Left colon (tissue), 2 donors: ENCODE measurements at places on chromosomes 1 and 21. TPM values are rescaled to one million over a fixed set of nuclear protein-coding genes. Genes with fewer than 3 reads are reported as not detected.

Gene CLCA1
- total RNA-seq: 848 TPM

Gene CBR3
- total RNA-seq: 1.3 TPM

Gene C1orf53
- 3.1 TPM for total RNA-seq

Gene SHISAL2A
- 0.34 TPM for total RNA-seq

Gene OR2T11
- total RNA-seq: not detected

Gene TNFRSF9
- 0.09 TPM for total RNA-seq

Gene KRTAP19-1
- not detected for total RNA-seq

Gene GBP7
- not detected for total RNA-seq

GRCh38 chr1:231508941-231509340, 19.5 kb upstream of the TSNAX start:
- DNase-seq: no peak

DNA sequence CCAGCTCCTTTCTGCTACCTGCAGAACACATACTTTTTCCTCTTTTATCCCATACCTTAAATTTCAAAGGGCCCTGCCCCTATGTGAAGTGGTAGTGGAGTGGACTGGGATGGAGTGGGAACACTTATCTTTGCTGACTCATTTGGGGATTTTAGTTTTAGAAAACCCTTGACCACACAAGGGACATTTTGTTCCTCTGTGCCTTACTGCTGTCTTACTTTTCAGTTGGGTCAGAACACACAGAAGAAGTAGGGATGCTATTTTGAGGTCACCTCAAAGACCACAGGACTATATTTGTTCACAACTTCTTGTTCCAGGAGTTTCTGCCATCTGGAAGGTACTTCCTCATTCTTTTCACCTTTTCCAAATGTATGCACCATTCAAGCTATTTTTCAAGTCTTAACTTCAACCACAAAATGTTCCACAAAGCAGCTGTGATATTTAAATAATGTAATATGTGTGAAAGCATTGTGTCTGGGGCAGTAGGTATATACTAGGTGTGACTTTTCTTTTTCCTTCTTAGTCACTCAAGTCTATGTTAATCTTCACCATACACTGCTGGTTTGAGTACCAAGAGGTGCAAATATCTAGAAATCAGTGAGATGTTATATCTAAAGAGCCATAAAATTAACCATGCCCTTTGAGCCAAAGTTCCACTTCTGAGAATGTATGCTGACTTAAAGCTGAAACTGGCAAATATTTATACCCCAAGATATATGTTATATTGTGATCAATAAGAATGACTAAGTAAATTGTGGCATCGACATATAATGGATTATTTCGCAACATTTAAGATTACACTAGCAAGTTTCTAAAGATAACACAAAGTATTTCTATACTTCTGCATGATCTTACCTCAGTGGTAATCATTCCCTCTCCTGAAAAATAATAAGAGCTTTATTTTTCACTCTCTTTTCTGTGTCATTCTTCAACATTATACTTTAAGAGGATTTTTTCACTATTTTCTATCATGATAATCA, 308.5 kb downstream of the MRPL39 start:
- DNase-seq: no peak

- DNase-seq: no peak
Measured at GRCh38 chr1:111669268-111669667, 49.7 kb downstream of the RAP1A start.

DNA sequence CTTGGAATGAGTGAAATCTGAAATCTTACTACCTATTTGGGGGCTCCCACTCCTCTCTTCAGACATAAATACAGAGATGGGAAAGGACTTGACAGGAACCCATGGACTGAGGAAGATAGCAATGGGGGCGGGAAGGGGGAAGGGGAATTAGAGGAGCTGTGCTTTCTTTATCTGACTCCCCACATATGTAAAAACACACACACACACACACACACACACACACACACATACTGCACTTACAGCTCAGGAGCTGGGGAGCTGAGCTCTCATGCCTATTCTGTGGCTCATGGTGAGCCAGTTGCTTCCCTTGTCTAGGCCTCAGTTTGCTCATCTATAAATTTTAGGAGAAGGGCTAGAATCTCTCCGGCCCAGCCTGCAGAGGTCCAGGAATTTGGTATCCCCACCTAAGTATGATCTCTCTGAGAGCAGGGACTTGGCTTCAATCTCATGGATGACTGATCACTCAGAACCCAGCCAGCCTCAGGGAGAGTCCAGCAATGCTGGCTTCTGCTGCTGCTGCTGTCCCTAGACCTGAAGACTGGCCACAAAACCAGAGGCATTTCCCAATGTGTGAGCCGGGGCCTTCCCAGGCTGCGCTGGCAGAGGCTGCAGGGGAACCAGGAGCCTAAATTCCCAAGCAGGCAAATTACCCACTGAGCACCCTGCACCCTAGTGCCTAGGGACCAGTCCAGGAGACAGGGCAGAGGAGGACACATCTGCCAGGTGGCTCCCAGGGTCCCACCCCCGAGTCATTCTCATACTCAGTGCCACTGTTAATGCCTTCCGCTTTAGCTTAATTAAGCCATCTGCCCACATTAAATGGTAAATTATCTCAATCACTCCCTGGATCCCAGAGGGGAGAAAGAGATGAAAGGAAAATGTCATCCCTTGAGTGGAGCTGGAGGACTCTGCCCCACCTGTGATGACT, 57.5 kb upstream of the RBM15 start:
- DNase-seq: no peak

- no peak for DNase-seq
Measured at GRCh38 chr1:21919520-21919919, 17.6 kb downstream of the HSPG2 start.

DNA sequence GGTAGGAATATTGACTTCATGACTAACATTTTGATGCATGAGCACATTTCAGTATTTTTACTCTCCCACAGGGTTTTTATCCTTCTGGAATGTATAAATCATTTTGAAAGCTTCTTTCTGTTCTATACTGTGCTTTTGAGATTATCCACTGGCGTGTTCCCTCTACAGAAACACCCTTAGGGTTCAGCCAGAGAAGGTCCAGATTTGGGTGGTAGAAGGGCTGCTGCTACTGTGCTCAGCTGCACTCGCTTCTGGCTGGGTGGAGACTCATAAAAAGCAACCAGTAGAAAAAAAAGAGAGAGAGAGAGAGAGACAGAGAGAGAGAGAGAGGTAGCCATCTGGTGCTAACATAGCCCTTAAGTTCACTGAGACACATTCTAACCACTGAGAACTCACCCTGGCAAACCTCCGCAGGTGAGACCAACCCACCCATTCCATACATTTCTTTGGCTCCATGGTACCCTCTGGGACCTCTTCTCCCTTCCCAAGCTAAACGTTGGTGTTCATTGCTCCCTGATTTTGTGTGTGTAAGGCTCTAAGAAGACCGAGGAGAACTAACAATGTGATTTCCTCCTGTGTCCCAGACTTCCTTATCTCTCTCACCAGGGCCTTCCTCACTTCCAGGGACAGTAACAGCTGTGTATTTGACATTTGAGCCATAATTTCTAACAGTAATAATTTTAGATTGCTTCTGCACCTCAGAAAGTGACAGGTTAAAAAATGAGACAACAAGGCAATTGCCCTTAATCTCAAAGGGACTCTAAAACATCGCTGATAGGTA, 7.2 kb downstream of the APCS start:
- no peak for DNase-seq

- DNase-seq: peak; percentile 61
Measured at GRCh38 chr1:94925561-94926125, 1.3 kb downstream of the CNN3 start.

- no peak for DNase-seq
Measured at GRCh38 chr1:63630666-63631065, 37.5 kb downstream of the PGM1 start.

DNA sequence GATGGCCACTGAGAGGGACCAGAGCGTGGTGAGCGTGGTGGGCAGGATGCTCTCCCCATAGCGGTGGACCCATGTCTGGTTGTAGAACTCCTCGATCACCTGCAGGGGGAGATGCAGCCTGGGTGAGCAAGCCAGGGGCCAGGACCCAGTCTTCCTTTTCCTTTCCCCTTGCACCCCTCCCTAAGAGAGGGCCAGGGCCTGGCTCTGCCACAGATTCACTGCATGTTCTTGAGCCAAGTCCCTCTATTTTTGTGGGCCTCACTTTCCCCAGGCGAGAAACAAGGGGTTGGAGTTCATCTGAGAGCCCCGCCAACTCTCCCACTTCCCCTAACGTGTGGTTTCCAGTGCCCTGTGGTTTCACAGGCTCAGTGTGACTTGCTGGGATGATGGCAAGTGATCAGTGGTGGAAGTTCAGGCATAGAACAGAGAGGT, 27.5 kb downstream of the SLC2A1 start:
- peak; percentile 30 for DNase-seq

- peak; percentile 63 for DNase-seq
Measured at GRCh38 chr1:200279810-200280411, 129.9 kb downstream of the ZNF281 start.

DNA sequence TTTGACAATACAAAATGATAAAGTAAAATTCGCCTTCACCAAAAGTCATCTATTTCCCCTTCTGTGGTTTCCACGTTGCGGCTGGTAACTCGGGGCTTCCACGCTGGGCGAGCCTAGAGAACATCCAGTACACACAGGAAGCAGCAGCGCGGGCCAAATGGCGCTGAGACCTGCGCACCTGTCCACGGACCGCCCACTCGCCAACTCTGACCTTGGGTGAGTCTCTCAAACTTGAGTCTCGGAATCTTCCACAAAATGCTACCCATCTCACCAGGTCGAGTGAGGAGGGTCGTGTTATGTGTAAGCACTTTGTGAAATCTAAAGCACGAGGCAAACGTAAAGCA, 820 bp upstream of the TTF2 start:
- peak; percentile 87 for DNase-seq

GRCh38 chr1:15477646-15478212, 1.8 kb downstream of the CELA2B start:
- DNase-seq: no peak

- peak; percentile 78 for DNase-seq
Measured at GRCh38 chr1:64539781-64540218, 69.9 kb downstream of the CACHD1 start.

- no peak for DNase-seq
Measured at GRCh38 chr1:54460351-54460750, 54.2 kb upstream of the SSBP3 start.

DNA sequence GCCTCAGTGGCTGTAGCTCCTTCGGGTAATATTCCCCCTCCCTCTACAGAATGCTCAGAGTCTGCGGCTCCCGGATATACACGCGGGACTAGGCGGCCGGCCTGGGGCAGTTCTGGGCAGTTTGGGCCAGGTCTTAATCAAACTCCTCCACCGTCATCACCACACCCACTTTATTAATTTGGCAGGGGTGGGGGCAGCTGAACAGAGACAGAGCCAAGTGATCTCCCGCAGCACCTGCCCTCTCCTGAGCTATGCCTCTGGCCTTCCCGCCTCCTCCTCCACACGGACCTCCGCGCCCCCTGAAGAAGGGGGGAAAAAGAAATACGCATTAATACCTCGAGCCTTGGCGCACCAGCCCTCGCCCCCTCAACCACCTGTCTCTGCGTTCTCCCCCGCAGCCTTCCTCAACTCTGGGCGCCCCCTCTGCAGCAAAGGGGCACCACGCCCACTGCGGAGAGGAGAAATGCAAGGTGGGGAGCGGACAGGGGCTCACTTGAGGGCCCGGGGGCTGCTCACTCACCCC, 42.6 kb downstream of the CD34 start:
- DNase-seq: peak; percentile 75

GRCh38 chr1:201206176-201206575, 15.6 kb downstream of the IGFN1 start:
- no peak for DNase-seq

DNA sequence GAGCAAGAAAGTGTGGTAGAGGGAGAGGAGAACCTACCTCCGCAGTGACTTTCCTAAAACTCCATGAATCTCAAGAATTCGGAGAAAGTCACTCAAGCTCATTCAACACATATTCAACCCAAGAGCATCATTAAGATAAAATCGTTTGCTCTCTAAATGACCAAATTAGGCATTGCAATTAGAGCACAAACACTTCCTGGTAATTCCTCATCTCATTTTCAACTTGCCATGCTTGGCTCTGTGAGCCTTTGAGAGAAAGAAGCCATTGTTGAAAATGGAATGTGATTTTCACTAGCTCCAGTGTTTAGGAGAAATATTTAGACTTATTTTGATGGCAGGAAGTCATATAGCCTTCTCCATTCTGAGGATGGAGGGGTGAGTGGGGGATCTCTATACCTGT, 52.5 kb downstream of the KAZN start:
- no peak for DNase-seq

DNA sequence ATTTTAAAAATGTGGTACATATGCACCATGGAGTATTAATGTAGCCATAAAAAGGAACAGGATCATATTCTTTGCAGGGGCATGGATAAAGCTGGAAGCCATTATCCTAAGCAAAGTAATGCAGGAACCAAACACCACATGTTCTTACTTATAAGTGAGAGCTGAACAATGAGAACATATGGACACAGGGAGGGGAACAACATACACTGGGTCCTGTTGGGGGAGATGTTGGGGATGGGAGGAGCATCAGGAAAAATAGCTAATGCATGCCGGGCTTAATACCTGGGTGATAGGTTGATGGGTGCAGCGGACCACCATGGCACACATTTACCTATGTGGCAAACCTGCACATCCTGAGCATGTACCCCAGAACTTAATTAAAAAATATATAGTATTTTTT, 352.5 kb upstream of the KAZN start:
- DNase-seq: no peak

- no peak for DNase-seq
Measured at GRCh38 chr1:58727364-58727763, 27.5 kb upstream of the MYSM1 start.

- no peak for DNase-seq
Measured at GRCh38 chr1:103538226-103538625, 12.7 kb downstream of the RNPC3 start.

- no peak for DNase-seq
Measured at GRCh38 chr1:48944811-48945210, 168.1 kb upstream of the BEND5 start.

DNA sequence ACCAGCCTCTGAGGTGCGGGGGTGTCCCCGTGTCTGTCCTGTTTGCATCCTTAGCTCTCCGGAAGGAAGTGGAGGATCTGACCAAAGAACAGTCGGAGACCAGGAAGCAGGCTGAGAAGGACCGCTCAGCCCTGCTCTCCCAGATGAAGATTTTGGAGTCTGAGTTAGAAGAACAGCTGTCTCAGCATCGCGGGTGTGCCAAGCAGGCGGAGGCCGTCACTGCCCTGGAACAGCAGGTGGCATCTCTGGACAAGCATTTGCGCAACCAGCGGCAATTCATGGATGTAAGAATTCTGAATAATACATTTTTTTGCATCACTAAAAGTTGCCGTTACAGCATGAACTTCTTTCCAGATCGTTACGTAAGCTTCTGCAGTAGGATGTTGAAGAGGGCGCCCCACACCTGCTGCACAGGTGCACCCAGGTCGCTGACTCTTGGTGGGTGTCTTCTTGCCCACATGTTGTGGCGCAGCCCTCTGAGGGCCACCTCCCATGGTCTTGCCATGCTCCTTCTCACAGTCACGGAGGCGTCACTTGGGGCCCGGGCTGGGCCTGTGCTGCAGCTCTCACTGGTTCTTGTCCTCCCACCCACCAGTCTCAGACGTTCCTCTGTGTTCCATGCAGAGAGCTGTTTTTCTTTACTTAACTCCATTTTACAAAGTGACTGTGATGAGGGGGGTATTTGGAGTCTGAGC, 61.3 kb upstream of the DIP2A start:
- no peak for DNase-seq

GRCh38 chr1:39701049-39701439, 9.8 kb upstream of the HPCAL4 start:
- DNase-seq: no peak
